Fibroblast of skin of scalp (primary cell): ENCODE measurements at places on chromosomes 6 and 20.

DNA sequence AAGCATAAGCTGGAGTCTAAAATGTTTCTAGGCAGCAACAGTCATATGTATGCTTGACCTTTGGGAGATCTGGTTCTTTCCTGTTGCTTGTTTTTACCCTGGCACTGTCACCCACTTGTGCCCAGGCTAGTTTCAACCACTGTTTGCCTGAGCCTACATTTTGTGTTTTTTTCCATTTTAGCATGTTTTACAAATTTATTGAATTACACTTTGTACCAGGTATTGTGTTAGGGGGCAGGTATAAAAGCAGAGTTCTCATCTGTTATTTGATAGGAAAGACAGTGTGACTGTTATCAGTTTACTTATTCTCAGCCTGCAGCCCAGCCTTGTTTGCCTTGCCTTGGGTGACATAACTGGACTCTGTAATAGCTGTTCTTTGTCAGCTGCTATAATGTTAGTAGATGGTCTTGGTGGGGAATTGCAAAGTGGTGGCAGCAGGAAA lies 147.0 kb downstream of the CDKAL1 start:
- DNase-seq: no peak

- no peak for DNase-seq
Observed at GRCh38 chr6:144075875-144076274, 19.5 kb downstream of the SF3B5 start.

- DNase-seq: no peak
Observed at GRCh38 chr6:156273065-156273711, 504.0 kb upstream of the ARID1B start.

DNA sequence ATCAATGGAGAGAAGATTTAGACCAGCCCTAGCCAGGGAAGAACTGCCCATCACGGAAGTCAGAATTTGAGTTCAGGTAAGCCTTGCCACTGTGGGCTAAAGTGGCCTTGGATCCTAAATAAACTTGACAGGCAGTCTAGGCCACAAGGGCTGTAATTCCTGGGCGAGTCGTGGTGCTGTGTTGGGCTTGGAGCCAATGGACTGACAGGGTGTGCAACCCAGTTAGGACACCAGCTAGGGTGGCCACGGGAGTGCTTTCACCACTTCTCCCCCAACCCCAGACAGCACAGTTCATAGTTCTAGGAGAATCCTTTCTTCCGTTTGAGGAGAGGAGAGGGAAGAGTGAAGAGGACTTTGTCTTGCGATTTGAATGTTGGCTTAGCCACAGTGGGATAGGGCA lies 422.4 kb downstream of the DOK5 start:
- DNase-seq: no peak

- peak; percentile 44 for DNase-seq
Observed at GRCh38 chr6:47651505-47651944, 46.9 kb upstream of the ADGRF4 start.

DNA sequence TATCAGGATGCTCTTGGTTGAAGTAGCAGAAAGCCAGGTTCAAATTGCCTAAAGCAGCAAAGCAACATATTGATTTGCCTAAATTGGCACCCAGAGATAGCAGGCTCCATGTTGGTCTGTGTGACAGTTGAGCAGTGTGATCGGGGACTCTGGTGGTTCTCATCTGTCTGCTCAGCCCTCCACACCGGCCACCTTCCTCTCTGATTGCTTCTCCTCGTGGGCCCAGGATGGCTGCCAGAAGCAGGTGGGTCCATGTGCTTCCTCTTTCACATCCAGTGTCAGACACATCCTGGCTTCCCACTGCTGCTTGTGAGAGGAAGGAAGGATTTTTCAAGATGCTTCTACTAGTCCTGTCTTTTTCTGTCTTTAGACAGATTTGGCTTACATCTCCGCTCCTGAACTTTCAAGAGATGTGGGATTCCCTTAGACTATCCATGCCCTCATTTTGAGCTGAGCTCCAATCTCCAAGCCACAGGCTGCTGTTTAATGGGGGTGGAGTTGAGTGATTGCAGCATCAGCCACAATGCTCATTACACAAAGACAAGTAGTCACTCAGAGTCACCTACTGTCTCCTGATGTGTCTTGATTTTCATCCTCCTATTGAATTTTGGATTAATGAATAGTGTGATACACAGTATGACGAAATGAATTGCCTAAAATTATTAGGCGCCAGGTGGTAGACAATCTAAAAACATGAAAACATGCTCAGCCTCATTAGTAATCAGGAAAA lies 122.2 kb downstream of the ZDHHC14 start:
- DNase-seq: no peak

DNA sequence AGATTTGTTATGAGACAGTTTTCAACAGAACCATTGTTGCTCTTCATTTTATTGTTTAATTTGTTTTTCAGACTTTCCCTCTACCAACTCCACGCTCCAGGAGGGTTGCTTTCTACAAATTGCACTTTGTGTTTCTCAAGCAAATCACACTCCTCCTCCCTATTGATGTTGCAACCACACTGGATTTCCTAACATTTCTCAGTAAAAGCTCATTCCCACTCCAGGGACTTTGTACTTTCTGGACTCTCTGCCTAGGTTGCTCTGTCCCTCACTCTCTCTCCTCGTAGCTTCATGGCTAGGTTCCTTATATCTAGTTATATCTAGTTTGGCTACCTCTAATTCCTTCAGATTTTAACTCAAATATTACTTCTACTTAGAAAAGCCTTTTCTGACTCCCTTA lies 20.3 kb downstream of the PGK2 start:
- no peak for DNase-seq

- DNase-seq: no peak
Observed at GRCh38 chr20:1204113-1204512, 859 bp downstream of the C20orf202 start.

- peak; percentile 51 for DNase-seq
Observed at GRCh38 chr6:106556368-106556960, 72.8 kb downstream of the RTN4IP1 start.

DNA sequence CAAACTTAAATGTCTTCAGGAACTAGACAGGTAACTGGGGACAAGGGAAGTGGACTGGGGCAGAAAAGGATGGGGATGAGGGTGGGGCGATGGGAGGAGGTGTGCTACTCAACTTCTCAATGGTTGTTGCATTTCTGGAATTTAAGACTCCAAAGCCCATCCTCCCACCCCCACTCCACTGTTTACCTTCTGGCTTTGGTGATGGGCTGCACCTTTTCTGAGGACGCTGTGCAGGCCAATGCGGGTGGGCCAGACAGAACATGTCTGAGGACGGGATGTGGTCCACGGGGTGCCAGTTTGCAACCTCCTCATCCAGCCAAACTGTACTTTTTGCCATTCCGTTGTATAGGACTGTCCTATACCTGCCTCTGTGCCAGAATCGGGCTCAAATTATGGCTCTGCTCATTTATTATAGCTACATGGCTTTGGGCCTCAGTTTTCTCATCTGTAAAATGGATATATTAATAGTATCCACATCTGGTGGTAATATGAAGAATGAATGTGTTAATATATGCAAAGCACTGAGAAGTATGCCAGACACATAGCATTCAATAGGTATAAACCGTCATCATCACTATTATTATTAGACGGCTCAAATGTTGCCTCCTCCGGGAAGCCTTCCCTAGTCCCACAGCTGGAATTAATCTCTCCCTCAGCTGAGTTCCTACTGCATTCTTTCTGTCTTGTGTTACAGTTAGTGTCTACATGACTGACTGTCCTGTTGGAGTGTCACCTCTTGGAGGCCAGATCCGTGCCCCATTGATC lies 31.0 kb upstream of the VEGFA start:
- DNase-seq: no peak

DNA sequence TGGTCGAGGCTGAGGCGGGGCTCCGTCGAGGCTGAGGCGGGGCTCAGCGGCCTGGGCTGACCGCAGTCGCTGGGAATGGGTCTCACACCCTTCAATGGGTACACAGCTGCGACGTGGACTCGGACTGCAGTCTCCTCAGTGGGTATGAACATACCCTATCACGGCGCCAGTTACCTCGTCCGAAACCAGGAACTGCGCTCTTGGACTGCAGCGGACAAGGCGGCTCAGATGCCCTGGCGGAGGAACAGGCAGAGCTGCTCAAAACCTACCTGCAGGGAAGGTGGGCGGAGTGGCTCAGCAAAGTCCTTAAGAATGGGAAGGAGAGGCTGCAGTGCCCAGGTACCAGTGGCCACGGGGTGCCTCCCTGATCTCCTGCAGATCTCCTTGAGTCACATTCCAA lies 14.2 kb downstream of the HLA-A start:
- no peak for DNase-seq

- peak; percentile 14 for DNase-seq
Observed at GRCh38 chr20:11057624-11058023, 383.8 kb upstream of the JAG1 start.

- DNase-seq: peak; percentile 65
Observed at GRCh38 chr20:10647471-10647870, 26.3 kb downstream of the JAG1 start.

GRCh38 chr6:26387565-26387964 lies 4.7 kb downstream of the BTN2A2 start:
- DNase-seq: no peak

DNA sequence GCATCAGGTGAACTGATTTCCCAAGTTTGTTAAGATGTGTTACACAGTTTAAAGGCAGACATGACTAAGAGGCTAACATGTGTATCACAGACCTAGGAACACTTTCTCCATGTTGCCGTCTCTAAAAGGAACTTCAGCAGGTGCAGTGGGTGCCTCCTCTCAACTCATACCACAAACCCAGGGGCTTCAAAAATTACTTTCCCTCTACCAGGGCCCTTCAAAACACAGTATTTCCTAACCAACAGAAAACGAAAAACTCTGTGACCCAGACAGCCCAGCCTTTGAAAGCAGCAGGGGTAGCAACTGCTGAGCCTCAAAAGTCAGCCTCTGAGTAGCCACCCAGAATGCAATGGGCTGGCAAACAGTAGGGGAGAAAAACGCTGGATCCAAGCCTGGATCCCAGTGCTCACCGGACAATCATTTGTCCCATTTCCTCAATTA lies 28.5 kb downstream of the B4GALT5 start:
- DNase-seq: no peak

DNA sequence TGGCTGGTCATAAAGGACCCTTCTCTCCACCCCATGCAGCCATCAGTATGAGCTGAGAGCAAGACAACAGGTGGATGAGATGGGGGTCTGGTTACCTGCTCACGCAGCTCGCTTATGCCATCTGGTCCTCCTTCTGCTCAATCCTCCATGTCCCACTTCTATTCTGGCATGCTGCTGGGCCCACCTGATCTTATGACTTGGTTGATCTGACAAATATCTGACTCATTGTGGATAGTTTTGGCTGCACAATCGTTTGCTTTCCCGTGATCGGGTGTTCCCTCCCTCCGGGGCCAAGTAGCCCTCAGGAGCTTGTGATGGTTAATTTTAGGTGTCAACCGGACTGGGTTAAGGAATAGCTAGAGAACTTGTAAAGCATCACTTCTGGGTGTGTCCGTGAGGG lies 26.6 kb upstream of the ELMO2 start:
- DNase-seq: no peak

DNA sequence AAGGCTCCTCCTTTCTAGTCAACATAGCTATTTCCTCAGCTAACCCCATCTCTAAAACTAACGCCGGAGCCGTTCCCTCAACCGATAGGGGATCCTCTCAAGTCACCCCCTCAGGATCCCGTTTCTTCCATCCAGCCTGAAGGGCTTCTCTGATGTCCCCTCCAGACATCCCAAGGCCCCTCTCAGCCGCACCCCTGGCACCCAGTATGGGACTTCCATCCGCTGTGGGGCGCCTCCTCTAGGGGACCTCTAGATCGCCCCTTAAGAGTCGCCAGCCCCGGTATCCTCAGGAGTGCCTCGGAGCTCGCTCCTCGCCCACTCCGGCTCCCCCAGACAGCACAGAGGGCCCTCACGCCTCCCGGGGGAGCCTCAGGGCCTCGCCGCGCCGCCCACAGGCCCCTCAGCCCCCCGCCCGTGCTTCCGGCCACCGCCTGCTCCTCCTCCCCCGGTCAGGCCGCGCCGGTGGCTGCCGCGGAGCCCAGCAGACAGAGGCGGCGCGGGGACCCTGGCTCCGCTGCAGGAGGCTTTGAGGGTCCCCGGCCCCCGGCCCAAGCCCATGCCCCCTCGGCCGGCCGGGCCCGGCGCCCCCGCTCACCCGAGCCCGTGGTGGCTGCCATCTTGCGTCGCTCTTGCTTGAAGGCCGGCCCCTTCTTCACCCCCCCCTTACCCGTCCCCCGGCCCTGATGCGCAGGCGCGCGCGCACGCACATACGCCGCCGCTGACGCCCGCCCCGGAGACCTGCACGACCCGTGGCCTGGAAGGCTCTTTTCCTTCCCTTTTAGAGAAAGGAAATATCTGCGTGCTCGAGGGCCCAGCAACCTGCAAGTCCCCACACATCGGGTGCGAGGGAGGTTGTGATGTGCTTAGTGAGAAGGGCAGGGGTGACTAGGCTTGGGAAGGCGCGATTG lies at the start of gene UBE2V1:
Gene UBE2V1 (minus strand): TSS at position 639 of the 908 bp plus-strand sequence. CDS start 22 bp downstream, at position 617.
- DNase-seq: peak; percentile 86

DNA sequence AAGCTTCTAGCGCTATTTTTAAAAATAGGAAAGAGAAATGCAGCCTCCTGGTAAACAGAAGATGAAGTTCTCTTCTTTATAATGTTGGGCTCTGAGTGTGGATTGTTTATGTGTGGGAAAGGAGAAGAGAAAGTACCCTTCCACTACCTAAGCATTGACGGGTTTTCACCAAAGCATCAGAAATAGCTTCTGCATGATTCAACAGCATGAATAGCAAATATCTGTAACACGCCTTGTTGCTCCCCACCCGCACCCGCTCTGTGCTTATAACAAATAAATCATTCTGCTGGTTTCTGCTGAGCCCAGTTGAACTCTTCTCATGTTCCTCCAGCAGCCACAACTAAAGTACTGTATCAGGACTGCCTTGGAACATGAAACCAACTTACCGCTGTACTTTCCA lies 20.7 kb downstream of the TXLNB start:
- no peak for DNase-seq

DNA sequence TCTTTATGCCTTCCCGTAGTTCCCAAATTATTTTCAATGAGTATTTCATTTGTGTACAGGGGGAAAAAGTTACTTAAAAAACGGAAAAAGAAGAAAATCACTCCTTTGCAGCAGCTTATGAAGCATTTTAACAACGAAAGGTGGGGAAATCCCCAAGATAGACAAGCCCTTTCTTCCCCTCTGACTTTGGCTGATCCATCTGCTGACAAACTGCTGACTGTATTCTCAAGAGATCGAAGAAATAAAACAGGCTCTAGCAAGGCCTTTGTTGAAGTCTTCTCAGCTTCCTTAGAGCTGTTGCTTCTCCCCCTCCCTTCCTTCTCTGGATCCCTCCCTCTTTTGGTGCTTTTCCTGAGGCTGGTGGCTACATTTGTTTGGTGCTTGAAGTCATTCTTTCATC lies 325.2 kb downstream of the NRN1 start:
- peak; percentile 12 for DNase-seq

- peak; percentile 25 for DNase-seq
Observed at GRCh38 chr6:136201732-136202131, 48.4 kb downstream of the MTFR2 start.

GRCh38 chr6:158853072-158853879 lies 34.1 kb upstream of the EZR start:
- peak; percentile 87 for DNase-seq
